SJCRH30 (cell line): ENCODE measurements at places on chromosomes 6 and 20. TPM values are rescaled to one million over a fixed set of nuclear protein-coding genes. Genes with fewer than 3 reads are reported as not detected.

GRCh38 chr6:162798546-162799266 is 70.9 kb downstream of the PACRG start:
- no peaks in the 10 kb centered on the region for H3K4me1 ChIP-seq
- DNase-seq, result no peak
- H3K27ac ChIP-seq, result no peak overlapping the region
- no peaks in the 10 kb centered on the region for H3K36me3 ChIP-seq
- H3K27me3 ChIP-seq, result 0 out of 2 replicates have a peak, but pooled peaks cover 4% of the 10 kb centered on the region
- no peak overlapping the region for H3K4me3 ChIP-seq

GRCh38 chr20:391041-391711 is 10.6 kb downstream of the TRIB3 start:
- H3K36me3 ChIP-seq, result 0 out of 2 replicates have a peak, but pooled peaks cover 7% of the 10 kb centered on the region
- H3K4me1 ChIP-seq, result no peaks in the 10 kb centered on the region
- no peaks in the 10 kb centered on the region for H3K27me3 ChIP-seq
- no peak overlapping the region for H3K27ac ChIP-seq

GRCh38 chr6:73515204-73515655 is 5.6 kb downstream of the EEF1A1 start:
- H3K27me3 ChIP-seq, result peaks cover 5% of the 10 kb centered on the region; the same call in 1 of the 2 replicates
- no peak for DNase-seq
- H3K4me1 ChIP-seq, result peaks cover 4% of the 10 kb centered on the region; the same call in 1 of the 2 replicates
- peaks cover 65% of the 10 kb centered on the region for H3K36me3 ChIP-seq
- H3K4me3 ChIP-seq, result no peak overlapping the region

DNA sequence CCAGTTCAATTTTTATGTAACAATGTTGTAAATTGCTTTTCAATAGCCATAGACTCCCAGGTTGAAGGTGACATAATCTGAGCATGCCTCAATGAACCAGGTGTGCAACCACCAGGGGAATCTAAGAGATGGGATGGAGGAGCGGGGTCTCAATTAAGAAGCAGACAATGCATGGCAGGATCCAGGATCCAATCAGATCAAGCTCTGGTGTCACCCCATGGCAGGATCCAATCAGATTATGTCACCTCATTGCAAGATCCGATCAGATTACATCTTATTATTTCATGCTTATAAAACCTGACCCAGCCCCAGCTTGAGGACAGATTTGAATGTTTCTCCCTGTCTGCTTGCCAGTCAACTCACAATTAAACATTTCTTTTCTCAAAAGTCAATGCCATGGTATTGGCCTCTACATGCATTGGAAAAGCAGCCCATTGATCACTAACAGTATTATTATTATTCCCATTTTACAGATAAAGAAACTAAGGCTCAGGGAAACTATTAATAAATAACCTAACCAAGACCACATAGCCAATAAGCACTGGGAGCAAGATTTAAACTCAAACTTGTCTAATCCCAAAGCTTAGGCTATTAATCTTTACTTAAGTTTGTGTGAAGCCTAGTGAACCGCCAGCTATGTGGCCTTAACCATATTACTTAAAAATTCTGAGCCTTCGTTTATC is 14.3 kb upstream of the SIRT5 start:
- no peak overlapping the region for H3K4me3 ChIP-seq
- DNase-seq, result no peak
- H3K36me3 ChIP-seq, result no peaks in the 10 kb centered on the region

GRCh38 chr6:143939364-143939763 is 68.7 kb downstream of the PLAGL1 start:
- H3K4me3 ChIP-seq, result no peak overlapping the region
- H3K4me1 ChIP-seq, result no peaks in the 10 kb centered on the region
- H3K27ac ChIP-seq, result no peak overlapping the region
- no peak for DNase-seq

The CCM2L gene
- 0.71 and 1.2 TPM in 2 replicates for total RNA-seq

The RHAG gene
- total RNA-seq, result not detected in 2 replicates

- H3K4me1 ChIP-seq, result 0 out of 2 replicates have a peak, but pooled peaks cover 3% of the 10 kb centered on the region
- peaks cover 24% of the 10 kb centered on the region for H3K36me3 ChIP-seq
- H3K4me3 ChIP-seq, result peak within 1 kb of the TSS; percentile 86
- no peaks in the 10 kb centered on the region for H3K27me3 ChIP-seq
- H3K27ac ChIP-seq, result peak within 1 kb of the TSS; percentile 77
- peak; percentile 95 for DNase-seq
These were observed at the start of gene NDUFAF4 for GRCh38 chr6:96897396-96898240. Gene NDUFAF4 (minus strand): TSS chr6:96897891. CDS start chr6:96897801, 90 bp downstream.

The HLA-G gene
- total RNA-seq, result not detected in 2 replicates

- 0 out of 2 replicates have a peak, but pooled peaks cover 3% of the 10 kb centered on the region for H3K4me1 ChIP-seq
- H3K27ac ChIP-seq, result no peak overlapping the region
- no peaks in the 10 kb centered on the region for H3K27me3 ChIP-seq
- H3K36me3 ChIP-seq, result no peaks in the 10 kb centered on the region
- H3K4me3 ChIP-seq, result no peak overlapping the region
These were observed 28.6 kb upstream of the SAMD5 start for GRCh38 chr6:147479857-147480256.

DNA sequence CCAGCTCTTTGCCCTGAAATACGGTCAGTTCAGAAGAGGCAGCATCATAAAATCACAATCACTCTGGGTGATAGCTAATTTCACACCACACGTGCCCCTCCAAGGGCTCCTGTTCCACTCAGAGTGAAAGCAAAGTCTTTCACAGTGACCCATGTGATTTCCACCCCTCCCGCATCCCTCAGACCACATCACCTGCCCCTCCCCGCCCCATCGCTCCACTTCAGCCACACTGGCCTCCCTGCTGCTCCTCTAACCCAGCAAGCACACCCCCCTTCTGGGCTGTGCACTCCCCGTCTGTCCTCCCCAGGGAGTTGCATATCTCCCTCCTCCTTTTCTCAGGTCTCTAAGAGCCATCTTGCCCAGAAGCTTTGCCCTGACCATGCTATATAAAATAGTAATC is 74.5 kb downstream of the PSMG4 start:
- DNase-seq, result no peak
- no peak overlapping the region for H3K27ac ChIP-seq
- H3K27me3 ChIP-seq, result no peaks in the 10 kb centered on the region
- H3K4me1 ChIP-seq, result peaks cover 19% of the 10 kb centered on the region

DNA sequence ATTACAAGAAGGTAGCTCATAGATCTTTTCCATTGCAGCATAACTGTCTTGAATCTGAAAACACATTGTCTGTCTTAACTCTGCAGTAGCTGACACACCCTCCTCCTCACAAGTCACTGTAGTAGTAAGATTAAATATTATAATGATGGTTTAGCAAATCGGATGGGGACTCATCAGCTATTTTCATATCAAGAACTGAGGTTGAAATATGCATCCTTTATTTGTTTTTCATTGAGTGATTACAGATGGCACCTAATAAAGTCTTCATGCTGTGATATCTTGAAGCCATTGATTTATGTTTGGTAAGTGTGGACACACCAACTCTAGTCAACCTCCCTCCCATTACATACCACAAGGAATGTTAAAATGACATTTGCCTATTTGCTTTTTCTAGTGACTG is 267.4 kb upstream of the TAB2 start:
- H3K27ac ChIP-seq, result no peak overlapping the region
- DNase-seq, result no peak
- no peaks in the 10 kb centered on the region for H3K27me3 ChIP-seq
- H3K4me3 ChIP-seq, result no peak overlapping the region
- H3K4me1 ChIP-seq, result 0 out of 2 replicates have a peak, but pooled peaks cover 4% of the 10 kb centered on the region
- H3K36me3 ChIP-seq, result no peaks in the 10 kb centered on the region

The OLIG3 gene
- total RNA-seq, result not detected in 2 replicates

GRCh38 chr6:27672113-27672799 is 199.4 kb upstream of the ZNF184 start:
- H3K27me3 ChIP-seq, result no peaks in the 10 kb centered on the region; the same call in 1 of the 2 replicates
- no peak overlapping the region for H3K4me3 ChIP-seq
- H3K27ac ChIP-seq, result no peak overlapping the region
- no peaks in the 10 kb centered on the region for H3K36me3 ChIP-seq
- no peaks in the 10 kb centered on the region for H3K4me1 ChIP-seq

The HDGFL1 gene
- not detected in 2 replicates for total RNA-seq

DNA sequence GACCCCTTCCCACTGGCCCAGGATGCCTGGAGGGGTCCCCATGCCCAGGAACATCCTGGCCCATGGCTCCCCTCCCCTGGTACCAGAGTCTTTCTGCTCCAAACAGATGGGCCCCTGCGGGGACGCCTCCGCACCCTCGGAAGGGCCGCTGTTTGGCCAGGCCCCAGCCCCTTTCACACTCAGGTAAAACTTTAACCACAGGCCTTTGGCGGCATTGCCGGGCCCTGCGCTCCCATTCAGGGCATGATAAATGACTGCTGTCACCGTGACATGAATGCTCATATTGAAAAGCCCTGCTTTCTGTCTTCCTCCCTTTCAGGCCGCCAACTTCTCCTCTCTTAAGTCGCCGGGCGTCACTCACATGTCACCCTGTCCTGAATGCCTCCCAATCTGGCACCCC is 141.5 kb upstream of the TOP1 start:
- no peak overlapping the region for H3K4me3 ChIP-seq
- H3K4me1 ChIP-seq, result no peaks in the 10 kb centered on the region

GRCh38 chr6:5403076-5403475 is 141.8 kb downstream of the FARS2 start:
- DNase-seq, result no peak
- no peak overlapping the region for H3K4me3 ChIP-seq
- H3K27ac ChIP-seq, result no peak overlapping the region

DNA sequence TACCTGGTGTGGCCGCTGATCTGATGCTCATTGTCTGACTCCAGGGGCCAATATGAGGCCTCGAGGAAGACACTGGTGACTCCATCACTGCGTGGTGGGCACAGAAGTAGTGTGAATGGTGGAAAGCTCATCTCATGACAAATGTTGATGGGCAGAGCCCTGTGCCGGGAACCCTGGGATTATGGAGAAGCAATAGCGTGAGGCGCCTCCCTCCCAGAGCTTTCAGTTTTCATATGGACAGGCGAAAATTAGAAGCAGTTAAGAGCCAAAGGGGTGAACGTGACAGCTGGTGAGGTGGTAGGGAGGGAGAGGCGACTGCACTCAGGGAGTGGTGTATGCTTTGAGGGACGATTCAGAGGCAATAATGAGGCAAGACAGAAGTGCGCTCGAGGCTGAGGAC is 39.3 kb upstream of the TTPAL start:
- no peak overlapping the region for H3K4me3 ChIP-seq
- H3K27ac ChIP-seq, result no peak overlapping the region
- H3K4me1 ChIP-seq, result no peaks in the 10 kb centered on the region

GRCh38 chr20:1319462-1319861 is 9.5 kb downstream of the SDCBP2 start:
- no peak overlapping the region for H3K4me3 ChIP-seq
- no peak for DNase-seq
- H3K36me3 ChIP-seq, result no peaks in the 10 kb centered on the region
- H3K27ac ChIP-seq, result no peak overlapping the region
- no peaks in the 10 kb centered on the region for H3K27me3 ChIP-seq

DNA sequence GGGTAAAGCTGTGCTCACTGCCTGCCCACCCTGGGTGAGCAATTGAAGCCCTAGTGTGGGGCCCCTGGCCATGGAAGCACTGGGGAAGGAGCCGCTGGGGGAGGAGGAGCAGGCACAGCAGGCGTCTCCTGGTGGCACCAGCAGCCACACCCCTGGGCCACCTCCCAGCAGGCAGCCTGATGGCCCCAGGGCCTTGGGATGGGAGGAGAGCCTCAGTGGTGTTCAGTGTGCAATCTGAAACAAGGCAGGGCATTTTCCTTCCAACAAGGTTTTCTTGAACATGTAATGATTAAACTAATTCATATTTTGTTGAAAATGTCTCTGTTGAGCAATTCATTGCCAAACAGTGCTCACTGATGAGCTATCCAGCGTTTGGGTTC is 151.0 kb downstream of the ZDHHC14 start:
- H3K27me3 ChIP-seq, result no peaks in the 10 kb centered on the region
- H3K27ac ChIP-seq, result no peak overlapping the region
- H3K36me3 ChIP-seq, result no peaks in the 10 kb centered on the region
- no peak overlapping the region for H3K4me3 ChIP-seq
- H3K4me1 ChIP-seq, result no peaks in the 10 kb centered on the region

DNA sequence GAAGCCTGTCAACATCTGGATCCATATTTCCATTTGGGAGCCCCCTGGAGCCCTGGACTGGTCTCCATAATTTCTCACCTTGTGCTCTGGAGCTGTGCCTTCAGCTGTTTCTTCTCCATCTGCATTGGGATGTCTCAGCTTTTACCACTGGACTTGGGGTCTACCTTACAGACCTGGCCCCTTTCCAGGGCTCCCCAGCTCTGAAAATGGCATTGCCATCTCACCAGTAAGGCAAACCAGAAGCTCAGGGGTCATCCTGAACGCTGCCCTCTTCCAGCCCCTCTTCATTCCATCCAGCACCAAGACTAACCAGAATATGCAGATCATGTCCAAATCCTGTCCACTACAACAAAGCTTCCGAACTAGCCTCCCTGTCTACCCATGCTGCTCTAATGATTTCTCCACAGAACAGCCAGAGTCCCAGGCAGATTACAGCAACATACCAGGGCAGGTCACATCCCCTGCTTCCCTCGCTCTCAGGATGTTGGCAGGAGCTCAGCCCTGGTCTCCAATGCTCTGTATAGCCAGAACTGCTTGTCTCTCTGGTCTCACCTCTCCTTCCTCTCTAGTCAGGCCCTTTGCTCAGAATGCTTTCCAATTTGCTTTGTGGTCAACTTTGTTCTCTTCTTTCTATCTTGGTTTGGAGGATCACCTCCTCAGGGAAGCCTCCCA is 17.7 kb upstream of the NNAT start:
- no peak for DNase-seq
- H3K36me3 ChIP-seq, result peaks cover 5% of the 10 kb centered on the region
- H3K4me1 ChIP-seq, result peaks cover 38% of the 10 kb centered on the region
- H3K27me3 ChIP-seq, result no peaks in the 10 kb centered on the region

DNA sequence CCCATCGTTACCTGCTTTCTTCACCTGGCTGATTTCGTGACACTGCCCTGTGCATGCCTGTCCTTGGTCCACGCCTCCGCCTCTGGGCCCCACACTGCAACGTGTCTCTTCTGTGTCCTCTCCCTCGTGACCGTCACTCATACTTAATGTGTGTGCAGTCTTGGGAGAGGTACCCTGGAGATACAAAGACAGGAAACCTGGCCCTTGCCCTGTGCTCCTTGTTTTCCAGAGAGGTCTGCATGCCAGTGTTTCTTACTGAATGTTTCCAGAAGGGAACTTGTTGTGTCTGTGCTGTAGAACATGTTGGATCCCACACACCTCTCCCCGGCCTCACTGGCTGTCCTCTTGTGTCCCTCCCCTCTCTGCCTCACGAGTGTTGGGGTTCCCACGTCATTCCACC is 45.8 kb downstream of the SNX9 start:
- no peak for DNase-seq
- H3K4me1 ChIP-seq, result no peaks in the 10 kb centered on the region
- H3K27ac ChIP-seq, result no peak overlapping the region
- no peaks in the 10 kb centered on the region for H3K27me3 ChIP-seq
- no peaks in the 10 kb centered on the region for H3K36me3 ChIP-seq

GRCh38 chr20:11260611-11261010 is 586.8 kb upstream of the JAG1 start:
- no peaks in the 10 kb centered on the region for H3K36me3 ChIP-seq
- no peaks in the 10 kb centered on the region for H3K4me1 ChIP-seq
- no peaks in the 10 kb centered on the region for H3K27me3 ChIP-seq
- H3K27ac ChIP-seq, result no peak overlapping the region
- no peak for DNase-seq

- H3K27ac ChIP-seq, result peak overlapping the region; percentile 58
- DNase-seq, result no peak
- H3K4me1 ChIP-seq, result peaks cover 40% of the 10 kb centered on the region
- H3K27me3 ChIP-seq, result no peaks in the 10 kb centered on the region
- H3K4me3 ChIP-seq, result no peak overlapping the region
These were observed 221.6 kb downstream of the LAMA2 start for GRCh38 chr6:129104560-129104959.

The EPPIN gene
- total RNA-seq, result not detected in 2 replicates

The DEFB125 gene
- total RNA-seq, result not detected in 2 replicates

The NEURL2 gene
- 3.9 and 6.7 TPM in 2 replicates for total RNA-seq

The DSP gene
- total RNA-seq, result not detected in 2 replicates

The GSTA3 gene
- not detected in 2 replicates for total RNA-seq

- no peaks in the 10 kb centered on the region for H3K36me3 ChIP-seq
- H3K27ac ChIP-seq, result no peak overlapping the region
- no peaks in the 10 kb centered on the region for H3K4me1 ChIP-seq
These were observed 364.9 kb upstream of the RSPO3 start for GRCh38 chr6:126753606-126754005.
